ENCODE measurements at places on chromosomes 7 and 10. TPM values are rescaled to one million over a fixed set of nuclear protein-coding genes. Genes with fewer than 3 reads are reported as not detected.
A peak's percentile ranks its signal among the peaks of the same experiment; 100 is the strongest.

GRCh38 chr10:72080042-72080975 is 8.0 kb downstream of the SPOCK2 start:
- DNase-seq, result no peak
- H3K27me3 ChIP-seq, result no peaks in the 10 kb centered on the region
- H3K4me3 ChIP-seq, result no peak overlapping the region
- H3K36me3 ChIP-seq, result no peaks in the 10 kb centered on the region

- H3K36me3 ChIP-seq, result no peaks in the 10 kb centered on the region
- peaks cover 6% of the 10 kb centered on the region for H3K4me1 ChIP-seq
- DNase-seq, result no peak
- no peak overlapping the region for H3K4me3 ChIP-seq
- H3K27ac ChIP-seq, result no peak overlapping the region
These were observed 23.3 kb upstream of the CSGALNACT2 start for GRCh38 chr10:43114743-43115611.

GRCh38 chr10:52213321-52213752 is 100.7 kb upstream of the DKK1 start:
- H3K27me3 ChIP-seq, result no peaks in the 10 kb centered on the region
- DNase-seq, result no peak
- peak overlapping the region; percentile 63 for H3K27ac ChIP-seq
- H3K36me3 ChIP-seq, result no peaks in the 10 kb centered on the region
- peaks cover 3% of the 10 kb centered on the region for H3K4me1 ChIP-seq

- H3K27me3 ChIP-seq, result no peaks in the 10 kb centered on the region
- no peak for DNase-seq
- no peaks in the 10 kb centered on the region for H3K4me1 ChIP-seq
- H3K27ac ChIP-seq, result no peak overlapping the region
- no peak overlapping the region for H3K4me3 ChIP-seq
- H3K36me3 ChIP-seq, result no peaks in the 10 kb centered on the region
These were observed 1375.1 kb upstream of the LRRTM3 start for GRCh38 chr10:65550761-65551160.

DNA sequence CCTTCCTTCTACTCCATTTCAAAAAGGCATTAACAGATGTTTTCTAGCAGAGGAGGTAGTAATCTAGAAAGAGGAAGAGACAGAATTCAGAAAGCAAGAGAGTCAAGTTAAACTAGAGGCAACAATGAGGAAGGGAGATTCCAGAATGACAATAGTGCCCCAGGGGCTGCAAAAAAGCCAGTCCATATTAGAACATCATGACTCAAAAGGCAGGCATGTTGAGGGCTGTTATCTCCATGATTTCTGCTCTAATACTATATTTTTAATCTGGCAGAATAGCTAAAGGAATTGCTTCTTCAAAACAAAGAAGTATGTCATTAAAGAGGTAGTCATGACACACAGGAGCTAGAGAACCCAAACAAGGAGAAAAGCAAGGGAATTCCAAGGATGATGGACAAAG is 599.6 kb downstream of the INHBA start:
- no peak for DNase-seq
- no peak overlapping the region for H3K4me3 ChIP-seq
- H3K36me3 ChIP-seq, result no peaks in the 10 kb centered on the region
- H3K4me1 ChIP-seq, result no peaks in the 10 kb centered on the region
- H3K27me3 ChIP-seq, result no peaks in the 10 kb centered on the region
- H3K27ac ChIP-seq, result no peak overlapping the region

DNA sequence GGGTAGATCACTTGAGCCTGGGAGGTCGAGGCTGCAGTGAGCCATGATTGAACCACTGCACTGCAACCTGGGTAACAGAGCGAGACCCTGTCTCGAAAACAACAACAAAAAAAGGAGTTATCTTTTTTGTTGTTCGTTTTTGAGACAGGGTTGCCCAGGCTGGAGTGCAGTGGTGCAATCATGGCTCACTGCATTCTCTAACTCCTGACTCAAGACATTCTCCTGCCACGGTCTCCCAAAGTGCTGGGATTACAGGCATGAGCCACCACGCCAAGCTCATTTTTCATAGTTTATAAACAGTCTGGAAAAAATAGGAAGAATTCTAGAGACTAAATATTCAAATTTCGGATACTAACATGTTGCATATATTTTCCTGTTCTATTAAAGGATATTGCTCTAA is 29.4 kb downstream of the SFXN4 start:
- H3K36me3 ChIP-seq, result no peaks in the 10 kb centered on the region
- peak overlapping the region; percentile 49 for H3K27ac ChIP-seq
- no peak for DNase-seq
- no peak overlapping the region for H3K4me3 ChIP-seq
- no peaks in the 10 kb centered on the region for H3K27me3 ChIP-seq
- peaks cover 34% of the 10 kb centered on the region for H3K4me1 ChIP-seq

GRCh38 chr10:48885376-48885775 is 54.3 kb downstream of the LRRC18 start:
- H3K36me3 ChIP-seq, result no peaks in the 10 kb centered on the region
- no peaks in the 10 kb centered on the region for H3K4me1 ChIP-seq
- no peaks in the 10 kb centered on the region for H3K27me3 ChIP-seq
- no peak for DNase-seq
- H3K27ac ChIP-seq, result no peak overlapping the region

GRCh38 chr7:53638517-53638916 is 603.1 kb downstream of the POM121L12 start:
- H3K4me1 ChIP-seq, result no peaks in the 10 kb centered on the region
- no peaks in the 10 kb centered on the region for H3K36me3 ChIP-seq
- H3K27ac ChIP-seq, result no peak overlapping the region

DNA sequence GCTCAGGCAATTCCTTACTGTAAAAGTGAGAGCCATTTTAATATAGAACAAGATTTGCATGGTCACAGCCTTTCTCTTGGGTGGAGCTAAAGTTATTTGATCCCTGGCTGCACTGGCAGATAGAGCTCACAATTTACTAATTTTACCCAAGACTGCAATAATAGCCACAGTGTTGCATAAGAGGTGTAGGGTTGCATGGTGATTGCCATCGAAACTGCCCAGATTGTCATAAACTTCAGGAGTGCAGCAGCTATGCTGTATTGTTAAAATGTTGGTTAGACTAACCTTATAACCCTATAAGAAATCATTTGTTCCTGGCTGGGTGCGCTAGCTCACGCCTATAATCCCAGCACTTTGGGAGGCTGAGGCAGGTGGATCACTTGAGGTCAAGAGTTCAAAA is 50.0 kb downstream of the VCL start:
- H3K4me1 ChIP-seq, result peaks cover 6% of the 10 kb centered on the region
- no peak for DNase-seq
- H3K4me3 ChIP-seq, result no peak overlapping the region
- H3K36me3 ChIP-seq, result no peaks in the 10 kb centered on the region
- no peak overlapping the region for H3K27ac ChIP-seq

GRCh38 chr7:133155146-133155545 is 73.3 kb upstream of the CHCHD3 start:
- no peak for DNase-seq
- H3K4me3 ChIP-seq, result no peak overlapping the region
- no peaks in the 10 kb centered on the region for H3K4me1 ChIP-seq
- H3K27me3 ChIP-seq, result no peaks in the 10 kb centered on the region
- H3K27ac ChIP-seq, result no peak overlapping the region

- H3K27ac ChIP-seq, result no peak overlapping the region
- H3K4me1 ChIP-seq, result peaks cover 28% of the 10 kb centered on the region
- no peaks in the 10 kb centered on the region for H3K36me3 ChIP-seq
- DNase-seq, result no peak
- no peaks in the 10 kb centered on the region for H3K27me3 ChIP-seq
- H3K4me3 ChIP-seq, result no peak overlapping the region
These were observed 8.4 kb upstream of the PVRIG start for GRCh38 chr7:100211342-100211780.

- no peaks in the 10 kb centered on the region for H3K4me1 ChIP-seq
- no peak for DNase-seq
- H3K36me3 ChIP-seq, result no peaks in the 10 kb centered on the region
- H3K27ac ChIP-seq, result no peak overlapping the region
These were observed 21.5 kb downstream of the C10orf53 start for GRCh38 chr10:49700997-49701396.

GRCh38 chr10:118626953-118627352 is 31.5 kb upstream of the PRLHR start:
- no peak overlapping the region for H3K4me3 ChIP-seq
- DNase-seq, result no peak
- H3K36me3 ChIP-seq, result no peaks in the 10 kb centered on the region
- H3K4me1 ChIP-seq, result no peaks in the 10 kb centered on the region
- H3K27ac ChIP-seq, result no peak overlapping the region
- H3K27me3 ChIP-seq, result no peaks in the 10 kb centered on the region

DNA sequence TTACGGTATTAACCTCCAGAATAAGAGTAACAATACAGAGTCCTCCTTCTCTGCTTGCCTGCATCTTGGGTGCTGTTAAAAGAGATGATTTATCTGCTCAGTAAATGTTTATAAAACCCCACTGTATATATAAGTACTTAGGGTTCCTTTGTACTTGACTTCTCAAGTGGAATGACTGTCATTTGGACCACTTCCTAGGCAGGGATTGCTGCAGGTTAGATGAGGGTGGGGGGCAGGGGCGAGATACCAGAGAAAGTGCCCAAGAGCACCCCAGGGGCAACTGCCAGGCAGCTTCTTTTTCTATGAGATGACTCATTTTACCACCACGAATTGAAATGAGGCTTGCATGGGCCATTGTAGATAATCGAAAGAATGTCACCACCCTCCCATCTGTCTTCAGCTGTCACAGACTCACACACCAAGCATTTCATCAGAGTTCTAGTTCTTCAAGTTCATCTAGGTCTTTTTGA is 421.9 kb upstream of the GALNT17 start:
- no peak overlapping the region for H3K27ac ChIP-seq
- DNase-seq, result no peak
- H3K27me3 ChIP-seq, result no peaks in the 10 kb centered on the region
- no peak overlapping the region for H3K4me3 ChIP-seq
- H3K4me1 ChIP-seq, result peaks cover 5% of the 10 kb centered on the region

- H3K4me3 ChIP-seq, result no peak overlapping the region
- DNase-seq, result no peak
- no peak overlapping the region for H3K27ac ChIP-seq
- H3K36me3 ChIP-seq, result peaks cover 5% of the 10 kb centered on the region
- no peaks in the 10 kb centered on the region for H3K27me3 ChIP-seq
These were observed 17.1 kb downstream of the IQCE start for GRCh38 chr7:2575733-2576340.

GRCh38 chr10:114565066-114565465 is 93.0 kb downstream of the ABLIM1 start:
- DNase-seq, result no peak
- H3K36me3 ChIP-seq, result peaks cover 2% of the 10 kb centered on the region
- H3K27me3 ChIP-seq, result no peaks in the 10 kb centered on the region
- no peak overlapping the region for H3K4me3 ChIP-seq
- no peak overlapping the region for H3K27ac ChIP-seq

Gene TSPAN33
- total RNA-seq, result 29.3 TPM

Gene TASOR2
- 18.9 TPM for total RNA-seq

Gene MALRD1
- 0.37 TPM for total RNA-seq

Gene CLCN1
- total RNA-seq, result 0.08 TPM

Gene TBX20
- 0.89 TPM for total RNA-seq

Gene PLEKHS1
- under 0.01 TPM for total RNA-seq

Gene DEPP1
- total RNA-seq, result 33.4 TPM

Gene ZNF655
- total RNA-seq, result 59.7 TPM

Gene NKX2-3
- total RNA-seq, result 0.09 TPM

Gene CPN1
- 95.7 TPM for total RNA-seq

Gene TMEM213
- not detected for total RNA-seq

Gene SFXN4
- 12.4 TPM for total RNA-seq
